ENCODE measurements at places on chromosomes 5 and 9.

DNA sequence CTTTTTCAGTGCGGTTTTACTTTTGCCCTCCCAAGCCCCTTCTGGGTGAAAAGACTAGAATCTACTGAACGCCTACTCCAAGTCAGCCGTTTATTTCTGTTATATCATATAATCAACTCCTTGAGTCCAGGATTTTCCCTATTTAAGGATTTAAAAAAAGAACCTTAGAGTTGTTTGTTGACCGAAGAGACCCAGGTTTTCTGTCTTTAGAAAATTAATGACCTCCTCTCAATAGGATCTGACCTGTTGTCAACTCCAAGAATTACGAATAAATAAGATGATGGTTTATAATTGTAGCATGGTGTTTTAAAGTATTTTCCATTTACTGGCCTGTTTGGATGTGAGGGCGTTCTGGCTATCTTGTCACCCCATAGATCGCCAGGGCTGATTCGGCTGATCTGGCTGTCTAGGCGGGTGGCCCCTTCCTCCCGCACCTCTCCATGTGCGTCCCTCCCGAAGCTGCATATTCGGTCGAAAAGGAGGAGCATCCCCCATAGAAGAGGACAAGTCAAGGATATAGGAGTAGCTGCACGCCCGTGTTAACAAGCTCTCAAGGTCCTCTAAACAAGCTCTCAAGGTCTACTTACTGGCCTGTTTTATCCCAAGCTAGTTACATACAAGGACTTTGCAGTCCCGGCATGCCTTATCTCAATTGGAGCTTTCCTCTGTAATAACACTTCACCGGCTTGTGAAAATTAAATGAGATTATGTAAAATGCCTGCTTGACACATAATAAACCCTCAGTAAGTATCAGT is 1.1 kb upstream of the UBAP2 start:
- DNase-seq: no peak

DNA sequence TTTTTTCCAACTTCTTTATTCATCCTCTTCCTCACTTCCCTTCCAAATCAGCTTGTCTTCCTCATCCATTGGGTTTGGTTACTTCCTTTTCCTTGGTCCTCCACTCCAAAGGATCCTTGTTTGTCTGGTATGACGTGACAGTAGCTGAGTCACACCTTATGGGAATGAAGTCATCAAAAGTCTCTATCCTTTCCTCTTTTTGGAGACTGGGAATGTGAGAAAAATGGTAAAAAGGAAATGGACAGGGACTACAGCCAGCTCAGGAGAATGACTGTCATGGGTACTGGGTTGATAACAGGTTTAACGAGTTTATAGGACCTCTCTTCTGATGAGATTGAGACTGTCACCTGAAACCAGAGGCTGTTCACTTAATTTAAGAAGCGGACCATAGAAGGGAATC is 76.2 kb upstream of the MYO10 start:
- DNase-seq: no peak

DNA sequence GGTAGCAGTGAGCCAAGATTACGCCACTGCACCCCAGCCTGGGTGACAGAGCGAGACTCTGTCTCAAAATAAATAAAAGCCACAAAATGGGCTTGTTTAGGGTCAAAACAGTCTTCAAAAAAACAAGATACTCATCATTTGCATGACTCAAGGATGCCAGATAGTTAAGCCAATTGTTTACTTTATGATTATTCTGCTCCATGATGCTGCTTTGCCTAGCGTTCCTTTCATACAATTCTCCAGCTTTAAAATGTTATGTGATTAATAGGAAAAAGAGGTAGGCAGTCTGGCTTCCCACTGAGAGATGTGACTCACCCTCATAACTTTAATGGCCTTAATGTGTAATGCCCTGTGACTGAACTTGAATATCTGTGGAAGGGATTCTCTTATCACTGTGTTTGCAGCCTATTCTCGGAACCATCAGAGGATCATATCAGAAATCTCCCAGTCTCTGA is 364.6 kb upstream of the TRPC7 start:
- DNase-seq: peak; percentile 42

- no peak for DNase-seq
Measured at GRCh38 chr5:101009758-101010519, 106.9 kb upstream of the ST8SIA4 start.

GRCh38 chr5:11898-12297 is 80.1 kb upstream of the PLEKHG4B start:
- no peak for DNase-seq

DNA sequence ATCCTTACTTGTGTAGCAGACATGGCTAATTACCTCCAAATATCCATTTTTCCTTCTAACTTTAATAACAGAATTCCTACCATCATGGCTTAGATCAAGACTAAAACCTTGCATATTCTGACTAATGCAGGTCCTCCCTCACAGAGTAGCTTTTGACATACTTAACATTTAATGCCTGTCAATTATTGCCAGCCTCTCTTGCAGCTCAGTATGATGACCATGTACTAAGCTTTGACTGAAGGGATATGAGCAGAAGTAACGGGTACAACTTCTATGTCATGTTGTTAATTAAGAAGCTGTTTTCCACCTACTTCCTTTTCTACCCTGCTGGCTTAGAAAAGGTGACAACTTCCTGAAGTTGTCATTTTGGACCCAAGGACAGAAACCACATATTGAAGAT is 533.4 kb downstream of the PSAT1 start:
- no peak for DNase-seq

DNA sequence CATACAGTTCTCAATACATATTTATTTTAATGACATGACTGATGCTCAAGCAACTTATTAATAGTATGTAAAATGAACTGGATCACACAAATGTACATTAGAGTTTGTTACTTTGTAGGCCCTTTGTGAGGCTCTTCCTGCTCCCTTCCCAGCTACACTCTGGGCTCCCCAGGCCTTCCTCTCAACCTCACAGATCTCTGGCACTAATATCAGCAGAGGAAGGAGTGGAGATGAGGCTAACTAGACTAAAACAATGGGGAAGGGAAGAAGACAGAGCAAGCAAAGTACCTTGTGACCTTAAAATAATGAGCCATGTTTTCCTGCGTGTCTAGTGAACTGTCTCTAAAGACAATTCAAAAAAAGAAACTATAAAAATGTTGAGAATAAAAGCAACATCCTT is 30.3 kb upstream of the TEK start:
- DNase-seq: no peak

DNA sequence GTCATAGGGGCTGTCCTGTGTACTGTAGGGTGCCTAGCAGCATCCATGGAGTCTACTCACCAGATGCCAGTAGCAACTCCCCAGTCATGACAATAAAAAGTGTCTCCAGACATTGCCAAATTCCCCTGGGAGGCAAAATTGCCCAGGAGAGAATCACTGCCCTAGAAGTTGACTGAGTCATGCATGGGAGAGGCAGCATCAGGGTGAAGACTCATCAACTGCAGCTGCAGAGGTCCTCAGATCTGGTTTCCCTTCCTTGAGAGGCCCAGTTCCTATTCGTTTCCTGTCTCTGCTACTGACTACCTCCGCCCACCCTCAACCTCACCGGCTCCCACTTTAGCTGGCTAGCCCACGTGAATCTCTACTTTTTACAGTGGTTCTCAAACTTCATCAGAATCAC is 88.6 kb upstream of the AGXT2 start:
- DNase-seq: no peak

DNA sequence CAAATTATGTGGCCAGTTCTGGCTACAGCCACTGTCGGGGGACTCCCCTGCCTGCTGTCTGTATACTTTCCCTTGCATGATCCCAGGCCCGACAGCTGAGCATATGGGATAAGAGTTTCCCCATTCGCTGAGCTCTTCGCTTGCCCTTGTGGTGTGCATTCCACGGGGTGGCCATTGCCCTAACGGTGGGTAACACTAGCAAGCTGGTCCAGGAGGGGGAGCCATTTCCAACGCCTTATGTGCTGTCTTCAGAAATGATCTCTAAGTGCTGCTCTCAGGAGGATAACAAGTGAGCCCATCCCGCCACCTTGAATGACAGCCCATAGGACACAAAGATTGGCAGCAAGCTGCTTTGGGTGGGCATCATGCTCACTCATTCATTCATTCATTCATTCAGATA is 190.9 kb downstream of the FSTL4 start:
- DNase-seq: peak; percentile 58

- no peak for DNase-seq
Measured at GRCh38 chr9:110056062-110056461, 151.9 kb downstream of the C9orf152 start.

GRCh38 chr9:37437010-37437409 is 14.5 kb downstream of the GRHPR start:
- no peak for DNase-seq

DNA sequence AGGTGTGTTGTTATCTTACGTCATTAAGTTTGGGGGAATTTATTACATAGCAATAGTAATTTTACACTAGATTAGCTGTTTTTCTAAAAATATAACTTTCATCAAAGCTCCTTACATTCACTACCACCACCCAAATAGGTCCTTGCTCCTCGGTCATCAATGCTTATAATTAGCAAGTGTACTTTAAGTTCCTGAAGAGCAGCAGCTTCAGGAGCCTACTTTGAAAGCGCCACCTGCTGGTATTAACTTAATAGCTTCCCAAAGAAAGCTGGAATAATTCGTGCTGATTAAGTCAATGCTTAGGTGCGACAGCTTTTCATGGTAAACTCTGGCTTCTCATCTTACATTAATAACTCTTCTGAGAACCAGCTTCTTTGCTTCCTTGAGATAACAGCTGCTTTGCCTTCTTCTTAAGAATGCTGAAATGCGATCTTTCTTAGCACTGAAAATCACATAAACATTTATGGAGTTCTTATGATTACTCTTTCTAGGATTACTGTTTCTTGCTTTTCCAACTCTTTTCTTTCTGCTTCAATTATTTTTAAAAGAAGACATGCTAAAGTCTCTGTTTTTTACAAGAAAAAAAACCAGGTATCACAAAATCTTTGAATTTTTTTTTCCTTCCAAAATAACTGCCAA is 10.0 kb upstream of the C5 start:
- peak; percentile 59 for DNase-seq

DNA sequence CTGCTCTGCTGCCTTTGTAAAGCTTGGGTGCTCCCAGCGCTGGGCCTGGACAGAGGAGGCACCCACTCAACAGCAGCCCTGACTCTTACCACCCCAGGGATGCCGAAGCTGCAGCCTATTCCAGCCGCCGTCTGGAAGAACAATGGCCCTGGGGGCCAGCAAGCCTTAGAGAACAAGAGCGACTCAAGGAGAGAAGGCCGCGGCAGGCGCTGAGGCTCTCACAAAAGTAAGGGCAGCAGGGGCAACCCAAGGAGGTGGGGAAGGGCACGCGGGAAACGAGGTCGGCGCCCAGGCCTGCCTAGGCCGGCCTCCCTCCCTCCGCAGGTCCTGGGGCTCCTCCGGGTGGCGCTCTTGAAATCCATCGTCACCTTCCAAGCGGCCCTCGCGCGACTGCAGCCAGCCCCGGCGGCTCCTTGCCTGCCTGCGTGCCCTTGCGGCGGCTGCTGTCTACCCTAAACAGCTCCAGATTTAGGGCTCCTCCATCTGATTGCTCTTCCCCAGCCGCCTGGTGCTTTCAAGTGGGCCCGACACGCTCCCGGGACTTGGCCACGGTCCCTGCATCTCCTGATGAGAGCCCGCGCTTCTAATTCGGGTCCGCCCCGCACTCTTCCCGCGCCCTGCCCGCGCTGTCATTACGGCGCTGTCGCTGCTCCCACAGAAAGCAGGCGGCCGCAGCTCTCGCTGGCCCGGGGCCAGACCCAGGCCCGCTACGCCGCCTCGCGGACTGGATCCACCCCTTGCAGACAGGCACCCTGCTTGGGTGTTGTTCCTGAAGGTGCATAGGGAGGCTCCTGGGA is 213.3 kb downstream of the SEMA6A start:
- no peak for DNase-seq

DNA sequence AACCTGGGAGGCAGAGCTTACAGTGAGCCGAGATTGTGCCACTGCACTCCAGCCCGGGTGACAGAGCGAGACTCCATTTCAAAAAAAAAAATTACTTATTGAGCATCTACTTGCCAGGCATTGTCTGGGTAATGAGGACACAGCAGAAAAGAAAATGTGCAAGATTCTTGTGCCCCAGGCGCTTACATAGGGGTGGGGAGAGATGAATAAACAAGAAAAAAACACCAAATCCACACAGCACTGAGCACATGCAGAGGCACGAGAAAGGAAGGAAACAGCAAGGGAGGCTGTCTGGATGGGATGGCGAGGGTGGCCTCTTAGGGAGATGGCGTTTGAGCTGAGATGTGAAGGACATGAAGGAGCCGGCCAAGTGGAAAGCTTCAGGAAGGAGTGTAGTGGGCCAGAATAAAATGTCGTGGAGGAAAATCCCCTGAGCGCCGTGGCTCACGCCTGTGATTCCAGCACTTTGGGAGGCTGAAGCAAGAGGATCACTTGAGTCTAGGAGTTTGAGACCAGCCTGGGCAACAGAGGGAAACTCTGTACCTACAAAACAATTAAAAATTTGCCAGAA is 13.9 kb downstream of the DYNC2I2 start:
- DNase-seq: no peak

DNA sequence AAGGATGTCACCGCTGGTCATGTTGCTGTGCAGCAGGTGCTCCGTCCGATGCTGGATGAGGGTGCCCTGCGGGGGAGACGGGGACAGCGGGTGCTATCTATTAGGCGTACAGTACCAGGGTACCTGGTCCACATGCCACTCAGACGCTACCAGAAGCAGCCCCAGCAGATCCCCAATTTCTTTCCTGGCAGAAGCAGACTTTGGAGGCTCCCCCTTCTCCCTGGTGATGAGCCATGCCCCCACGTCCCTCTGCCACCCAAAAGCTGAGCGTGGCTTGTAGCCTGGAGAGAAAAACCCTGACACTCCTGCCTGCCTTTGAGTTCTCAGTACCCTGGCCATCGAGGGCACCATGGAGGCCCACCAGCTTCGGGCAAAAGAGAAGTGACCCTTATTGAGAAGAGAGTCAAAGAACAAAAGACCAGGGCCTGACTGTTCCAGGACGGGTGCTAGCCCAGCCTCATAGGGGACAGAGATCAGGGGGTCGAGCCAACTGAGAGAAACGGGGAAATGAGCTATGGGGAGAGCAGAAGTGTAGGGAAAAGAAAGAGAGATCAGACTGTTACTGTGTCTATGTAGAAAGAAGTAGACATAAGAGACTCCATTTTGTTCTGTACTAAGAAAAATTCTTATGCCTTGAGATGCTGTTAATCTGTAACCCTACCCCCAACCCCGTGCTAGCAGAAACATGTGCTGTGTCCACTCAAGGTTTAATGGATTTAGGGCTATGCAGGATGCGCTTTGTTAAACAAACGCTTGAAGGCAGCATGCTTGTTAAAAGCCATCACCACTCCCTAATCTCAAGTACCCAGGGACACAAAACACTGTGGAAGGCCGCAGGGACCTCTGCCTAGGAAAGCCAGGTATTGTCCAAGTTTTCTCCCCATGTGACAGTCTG is 62.0 kb upstream of the ZNF354B start:
- no peak for DNase-seq

DNA sequence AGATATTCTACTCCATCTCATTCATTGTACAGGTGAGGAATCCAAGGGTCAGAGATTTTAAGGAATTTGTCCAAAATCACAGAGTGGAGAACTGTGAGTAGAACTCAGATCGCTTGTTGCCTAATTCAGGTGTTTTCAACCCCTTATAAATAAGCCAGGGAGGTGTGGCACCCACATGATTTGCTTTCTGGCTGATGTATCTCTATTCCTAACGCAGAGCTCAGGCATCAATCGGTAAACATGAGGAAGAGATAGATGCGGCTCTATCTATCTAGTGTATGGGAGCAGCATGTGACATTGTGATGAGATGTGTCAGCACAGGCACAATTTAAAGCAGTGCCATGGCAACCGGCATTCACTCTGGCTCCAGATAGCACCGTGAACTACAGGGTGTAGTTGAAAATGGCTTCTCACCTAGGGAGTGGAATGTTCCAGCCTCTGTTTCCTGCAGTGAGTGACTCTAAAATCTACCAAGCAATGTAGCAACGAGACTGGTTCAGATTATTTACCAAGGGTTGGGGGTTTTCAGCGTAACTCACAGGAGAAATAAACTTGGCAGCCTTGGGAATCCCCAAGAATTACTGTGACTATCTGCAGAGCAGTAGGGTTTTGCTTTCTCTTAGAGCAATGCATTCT is 53.4 kb upstream of the SUB1 start:
- DNase-seq: no peak
